Islet precursor cell (in vitro differentiated cells): ENCODE measurements at places on chromosomes 1 and 21.

GRCh38 chr1:202643397-202644218 lies 66.6 kb downstream of the SYT2 start:
- no peak for DNase-seq

- no peak for DNase-seq
These were observed 74.2 kb upstream of the FOXD3 start for GRCh38 chr1:63248216-63248615.

DNA sequence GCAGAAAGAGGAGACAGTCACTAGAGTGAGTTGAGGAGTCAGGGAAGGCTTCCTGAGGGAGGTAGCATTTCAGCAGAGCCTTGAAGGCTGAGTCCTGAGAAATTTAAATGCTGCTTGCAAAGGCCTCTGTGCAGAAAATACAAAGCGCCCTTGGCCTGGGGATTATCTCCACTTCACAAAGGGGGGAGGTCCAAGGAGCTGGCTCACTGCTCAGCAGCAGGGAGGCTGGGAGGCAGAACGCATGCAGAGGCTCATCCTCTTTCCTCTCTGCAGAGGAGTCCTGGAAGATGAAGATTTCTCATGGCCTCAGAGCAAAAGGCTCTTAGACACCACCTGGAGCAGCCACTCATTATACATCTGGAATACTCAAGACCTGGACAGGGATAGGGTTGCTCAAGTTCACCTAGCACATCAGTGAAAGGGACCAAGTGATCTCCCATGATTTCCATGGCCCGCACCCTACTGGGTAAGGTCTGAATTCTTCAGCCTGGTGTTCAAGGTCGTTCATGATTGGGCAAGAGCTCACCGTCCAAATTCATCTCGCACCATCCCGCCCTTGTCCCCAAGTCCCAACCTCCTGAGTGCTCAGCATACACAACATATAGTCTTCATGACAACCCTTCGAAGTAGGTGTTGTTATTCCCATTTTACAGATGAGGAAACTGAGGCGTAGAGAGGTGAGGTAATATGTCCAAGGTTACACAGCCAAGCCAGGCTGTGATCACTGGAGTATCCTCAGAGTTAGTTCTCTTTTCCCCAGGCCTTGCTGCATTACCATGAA lies 9.0 kb downstream of the SLC1A7 start:
- DNase-seq = peak; percentile 21

DNA sequence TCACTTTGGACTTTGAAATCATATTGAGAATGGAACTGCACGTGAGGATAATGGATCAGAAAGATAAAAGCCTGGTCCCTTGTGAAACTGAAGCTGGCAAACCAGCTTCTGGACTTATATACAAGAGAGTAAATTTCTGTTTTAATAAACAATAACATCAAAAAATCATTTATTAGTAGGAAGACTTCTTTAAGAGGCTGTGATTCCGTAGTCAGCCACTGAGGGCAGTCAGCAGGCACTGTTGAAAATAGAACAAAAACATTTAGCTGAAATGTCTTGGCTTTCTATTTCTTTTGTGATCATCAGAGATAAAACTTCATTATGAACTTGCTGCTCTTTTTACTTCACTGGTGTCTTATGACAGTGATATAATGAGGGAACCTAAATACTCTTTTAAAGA lies 489.4 kb downstream of the PCP4 start:
- no peak for DNase-seq

DNA sequence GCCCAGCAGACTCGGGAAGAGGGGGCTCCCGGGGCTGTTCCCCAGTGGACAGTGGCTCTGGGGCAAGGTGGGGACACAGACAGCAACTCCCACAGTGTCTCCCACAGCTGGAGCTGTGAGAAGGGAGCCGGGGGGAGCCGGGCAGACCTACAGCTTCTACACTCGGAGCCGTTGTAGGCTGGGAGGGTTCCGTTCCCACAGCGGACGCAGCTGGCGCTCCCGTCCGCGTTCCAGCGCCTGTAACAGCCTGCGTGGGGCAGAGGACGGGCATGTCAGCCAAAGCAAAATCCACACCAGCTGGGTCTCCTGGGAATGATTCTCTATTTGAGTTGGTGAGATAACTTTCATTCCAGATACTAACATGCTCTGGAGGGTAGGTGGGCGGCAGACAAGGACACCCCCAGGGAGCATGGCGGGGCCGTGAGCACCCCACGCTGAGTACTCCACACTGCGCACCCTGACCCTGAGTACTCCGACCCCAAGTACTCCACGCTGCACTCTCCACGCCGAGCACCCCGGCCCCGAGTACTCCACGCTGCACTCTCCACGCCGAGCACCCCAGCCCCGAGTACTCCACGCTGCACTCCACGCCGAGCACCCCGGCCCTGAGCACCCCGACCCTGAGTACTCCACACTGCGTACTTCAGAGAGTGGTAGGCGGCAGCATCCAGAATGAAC lies 13.4 kb upstream of the RNF223 start:
- DNase-seq = peak; percentile 46

- no peak for DNase-seq
These were observed 42.5 kb downstream of the OR10J5 start for GRCh38 chr1:159493354-159493753.

DNA sequence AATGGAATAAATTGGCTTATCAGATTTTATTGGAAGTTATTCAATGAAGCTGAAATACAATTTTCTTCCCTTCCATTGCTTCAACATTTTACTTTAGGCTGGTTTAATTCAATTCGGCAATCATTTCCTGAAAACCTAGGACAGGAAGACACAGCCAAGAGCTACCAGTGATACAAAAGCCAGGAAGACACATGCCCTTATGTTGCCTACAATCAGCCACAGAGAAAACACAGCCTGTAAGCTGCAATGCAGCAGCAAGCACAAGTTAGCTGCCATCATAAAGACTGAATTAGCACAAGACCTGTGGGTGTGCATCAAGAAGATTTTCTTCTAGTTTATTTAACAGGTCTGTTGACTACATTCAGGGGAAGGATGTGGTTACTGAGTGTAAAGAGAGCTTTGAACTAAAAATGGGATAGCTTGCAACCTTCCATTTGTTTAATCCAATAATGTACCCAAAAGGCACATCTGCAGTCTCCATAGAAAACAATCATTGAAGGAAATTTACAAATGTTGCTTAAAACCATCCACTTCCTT lies 193.8 kb downstream of the KCNH1 start:
- no peak for DNase-seq
